ENCODE measurements at places on chromosomes 13 and 19. TPM values are rescaled to one million over a fixed set of nuclear protein-coding genes. Genes with fewer than 3 reads are reported as not detected.

Gene TSC22D1
- total RNA-seq, result 182 TPM

Gene ZNF160
- 26.2 TPM for total RNA-seq

Gene ERICH6B
- not detected for total RNA-seq

Gene USHBP1
- total RNA-seq, result 5.7 TPM

Gene CGB5
- not detected for total RNA-seq

Gene CCDC169
- total RNA-seq, result 0.97 TPM

Gene NLRP4
- total RNA-seq, result not detected

Gene PEAK3
- 0.90 TPM for total RNA-seq

Gene ZNF441
- total RNA-seq, result 11.1 TPM

Gene GARIN5A
- not detected for total RNA-seq

All from posterior vena cava (tissue), 2 donors.